ENCODE measurements at places on chromosomes 2 and 18.

GRCh38 chr18:73318739-73319479, 451.1 kb upstream of the NETO1 start:
- no peak overlapping the region for H3K27ac ChIP-seq
- H3K4me3 ChIP-seq, result no peak overlapping the region
- H3K36me3 ChIP-seq, result no peaks in the 10 kb centered on the region
- DNase-seq, result no peak
- H3K27me3 ChIP-seq, result peaks cover 22% of the 10 kb centered on the region

DNA sequence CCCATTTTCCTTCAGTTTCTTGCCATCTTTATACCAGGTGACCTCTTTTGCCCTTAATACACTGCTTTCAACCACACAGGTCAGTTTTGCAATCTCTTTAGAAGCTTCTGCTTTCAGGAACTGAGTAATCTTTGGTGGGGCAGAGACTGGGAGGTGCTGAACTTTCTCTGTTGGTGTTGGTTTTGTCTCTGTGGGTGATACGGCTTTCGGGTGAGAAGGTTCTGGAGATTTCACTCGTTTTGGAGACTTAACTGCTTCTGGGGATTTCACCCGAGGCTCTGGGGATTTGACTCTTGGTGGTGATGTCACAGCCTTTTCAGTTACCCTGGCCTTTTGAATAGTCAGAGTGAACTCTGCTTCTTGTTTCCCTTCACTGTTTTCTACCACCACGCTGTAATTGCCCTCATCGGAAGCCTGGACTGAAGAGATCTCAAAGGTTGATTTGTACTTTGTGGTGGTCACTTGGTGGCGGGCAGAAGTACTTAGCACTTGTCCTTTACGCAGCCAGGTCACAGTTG, 50.4 kb downstream of the PLEKHA3 start:
- no peak overlapping the region for H3K27ac ChIP-seq
- peaks cover 24% of the 10 kb centered on the region for H3K36me3 ChIP-seq
- no peak for DNase-seq
- no peak overlapping the region for H3K4me3 ChIP-seq

- H3K36me3 ChIP-seq, result peaks cover 2% of the 10 kb centered on the region
- peak; percentile 62 for DNase-seq
- H3K27ac ChIP-seq, result no peak overlapping the region
- H3K4me1 ChIP-seq, result peaks cover 29% of the 10 kb centered on the region
These were observed 21.2 kb downstream of the GPC1 start for GRCh38 chr2:240456447-240457222.

DNA sequence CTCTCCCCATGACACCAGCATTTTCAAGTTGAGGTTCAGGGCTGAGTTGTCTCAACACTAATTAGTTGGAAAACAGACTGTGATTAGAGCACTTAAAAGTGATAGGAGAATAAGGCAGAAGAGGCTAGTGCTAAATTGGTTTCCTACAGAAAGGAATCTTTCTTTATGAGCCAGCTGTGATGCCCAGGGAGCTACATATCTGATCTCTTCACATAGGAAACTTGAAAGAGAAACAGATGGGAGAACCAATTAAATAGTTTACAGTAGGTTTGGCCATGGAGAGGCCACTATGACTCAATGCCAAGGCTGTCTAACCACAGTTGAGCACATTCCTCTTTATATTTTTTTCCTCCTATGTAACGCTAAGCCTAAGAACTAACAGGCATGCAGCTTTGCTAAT, 418.3 kb upstream of the CYRIA start:
- DNase-seq, result no peak
- H3K27me3 ChIP-seq, result no peaks in the 10 kb centered on the region
- no peaks in the 10 kb centered on the region for H3K4me1 ChIP-seq
- no peak overlapping the region for H3K27ac ChIP-seq

- H3K27me3 ChIP-seq, result no peaks in the 10 kb centered on the region
- H3K27ac ChIP-seq, result peak overlapping the region; percentile 88
- H3K4me3 ChIP-seq, result peak overlapping the region; percentile 82
- no peak for DNase-seq
- peaks cover 53% of the 10 kb centered on the region for H3K4me1 ChIP-seq
- no peaks in the 10 kb centered on the region for H3K36me3 ChIP-seq
These were observed 1.8 kb upstream of the NPAS2 start for GRCh38 chr2:100818003-100818605.

- no peaks in the 10 kb centered on the region for H3K27me3 ChIP-seq
- H3K4me3 ChIP-seq, result no peak overlapping the region
- H3K4me1 ChIP-seq, result no peaks in the 10 kb centered on the region
- H3K27ac ChIP-seq, result no peak overlapping the region
These were observed 117.1 kb downstream of the ZNF407 start for GRCh38 chr18:74714791-74715190.

DNA sequence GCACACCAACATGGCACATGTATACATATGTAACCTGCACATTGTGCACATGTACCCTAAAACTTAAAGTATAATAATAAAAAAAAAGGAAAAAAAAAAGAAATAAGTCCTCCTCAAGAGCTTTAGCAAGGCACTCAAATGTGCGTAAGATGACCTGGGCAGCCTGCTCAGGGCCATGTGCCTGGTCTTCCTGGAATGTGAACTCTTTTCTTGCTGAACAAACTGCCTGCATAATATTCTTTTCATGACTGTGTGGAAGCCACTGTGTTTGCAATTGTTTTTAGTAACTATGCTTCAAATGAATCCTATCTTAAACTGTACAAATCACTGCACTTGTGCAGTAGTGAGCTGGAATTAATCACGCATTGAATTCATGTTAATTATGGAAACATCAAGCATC, 168.1 kb upstream of the TPO start:
- H3K4me1 ChIP-seq, result no peaks in the 10 kb centered on the region
- no peak overlapping the region for H3K4me3 ChIP-seq
- peaks cover 23% of the 10 kb centered on the region for H3K27me3 ChIP-seq
- no peak for DNase-seq
- no peaks in the 10 kb centered on the region for H3K36me3 ChIP-seq

Data from chondrocyte (in vitro differentiated cells).